ENCODE measurements at places on chromosomes 12 and 14. TPM values are rescaled to one million over a fixed set of nuclear protein-coding genes. Genes with fewer than 3 reads are reported as not detected.

The ADAMTS20 gene
- total RNA-seq = 0.31 TPM

The ESPL1 gene
- 0.53 TPM for total RNA-seq

The CLEC4D gene
- not detected for total RNA-seq

The NINJ2 gene
- total RNA-seq = 0.13 TPM

The DCN gene
- total RNA-seq = 356 TPM

GRCh38 chr12:132108211-132108832 lies 35.8 kb downstream of the DDX51 start:
- DNase-seq = no peak

DNA sequence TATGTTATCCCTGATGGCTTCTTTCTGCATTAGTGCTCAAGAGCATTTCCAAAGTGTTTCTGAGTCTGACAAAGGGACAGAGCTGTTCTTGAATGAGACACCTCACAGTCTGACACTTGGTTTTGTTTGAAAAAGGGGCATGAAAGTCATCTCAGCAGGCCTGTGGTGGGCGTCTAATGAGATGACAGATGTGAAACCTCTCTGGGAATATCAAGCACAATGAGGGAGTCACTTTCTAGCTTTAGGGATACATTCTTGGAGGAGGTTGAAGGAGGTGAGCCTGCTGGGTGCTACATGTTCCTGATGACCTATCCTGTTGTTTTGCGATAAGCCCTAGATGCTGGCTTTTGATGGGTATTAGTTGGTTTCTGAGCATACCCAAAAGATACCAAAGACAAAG lies 290.5 kb downstream of the NUAK1 start:
- no peak for DNase-seq

- DNase-seq = no peak
Measured at GRCh38 chr12:15770581-15770980, 18.6 kb downstream of the EPS8 start.

GRCh38 chr12:94193168-94193567 lies 44.8 kb downstream of the PLXNC1 start:
- DNase-seq = no peak

DNA sequence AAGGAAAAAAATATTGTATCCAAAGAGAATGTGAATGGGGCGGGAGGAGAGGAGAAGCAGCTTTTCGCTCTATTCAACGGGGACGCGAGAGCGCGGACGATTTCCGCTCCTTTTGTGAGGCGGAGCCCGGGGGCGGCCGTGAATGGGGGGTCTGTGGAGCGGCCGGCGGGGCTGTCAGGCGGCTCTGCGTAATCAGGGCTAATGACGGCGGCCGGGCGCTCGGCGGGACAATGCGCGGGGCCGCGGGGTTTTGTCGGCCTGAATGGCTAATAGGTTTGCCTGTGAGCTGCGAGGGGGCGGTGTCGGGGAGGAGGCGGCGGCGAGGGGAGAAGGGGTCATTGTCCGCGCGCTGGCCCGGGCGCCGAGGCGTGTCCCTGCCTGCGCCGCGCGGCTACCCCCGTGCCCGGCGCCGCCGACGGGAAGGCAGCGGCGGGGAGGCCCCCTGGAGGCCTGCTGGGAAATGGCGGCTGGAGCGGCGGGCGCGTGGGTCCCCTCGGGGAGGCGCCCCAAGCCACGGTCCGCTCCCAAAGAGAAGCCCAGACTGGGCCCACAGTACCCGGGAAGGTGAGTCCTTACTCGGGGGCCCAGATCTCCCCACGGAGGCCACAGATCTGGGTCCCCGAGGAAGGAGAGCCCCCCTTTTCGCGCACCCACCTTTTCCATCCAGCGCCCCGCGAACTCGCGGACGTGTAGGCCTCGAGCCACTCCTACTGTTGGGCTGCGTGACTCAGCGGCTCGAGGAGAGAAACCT lies 6.0 kb downstream of the SIX6 start:
- peak; percentile 47 for DNase-seq

- peak; percentile 76 for DNase-seq
Measured at GRCh38 chr14:34322940-34323418, 139.1 kb downstream of the SPTSSA start.

GRCh38 chr12:9464408-9464807 lies 143.3 kb downstream of the KLRB1 start:
- DNase-seq = no peak

DNA sequence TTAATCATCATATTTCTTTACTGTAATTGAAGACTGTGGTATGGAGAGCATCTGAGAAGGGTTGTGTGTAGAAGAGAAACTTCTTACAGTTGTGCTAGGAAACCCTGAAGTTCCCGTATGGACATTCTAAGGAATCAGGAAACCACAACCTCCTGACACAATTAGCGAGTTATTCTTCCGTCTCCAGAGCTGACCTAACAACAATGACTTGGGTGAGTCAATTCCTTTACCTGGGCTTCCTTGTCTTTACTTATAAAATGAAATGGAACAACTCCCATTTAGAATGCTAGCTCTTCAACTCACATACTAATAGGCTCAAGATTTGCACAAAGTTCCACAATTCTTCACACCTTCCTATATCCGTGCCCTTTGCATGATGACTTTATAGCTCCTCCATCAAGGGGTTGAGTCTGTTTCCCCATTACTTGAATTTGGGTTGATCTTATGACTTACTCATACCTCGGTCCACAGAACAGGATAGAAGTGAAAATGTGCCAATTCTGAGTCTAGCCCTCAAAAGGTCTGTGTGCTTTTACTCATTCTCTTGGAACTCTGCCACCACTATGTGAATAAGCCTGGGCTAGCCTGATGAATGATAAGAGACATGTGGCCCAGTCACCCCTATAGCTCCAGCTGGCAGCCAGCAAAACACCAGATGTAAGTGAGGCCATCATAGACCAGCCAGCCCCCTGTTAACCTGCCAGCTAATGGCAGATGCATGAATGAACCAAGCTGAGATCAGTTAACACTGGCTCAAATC lies 459.4 kb downstream of the ETNK1 start:
- DNase-seq = peak; percentile 9

- DNase-seq = no peak
Measured at GRCh38 chr14:53260928-53261327, 107.8 kb upstream of the DDHD1 start.

GRCh38 chr14:37622231-37622923 lies 26.9 kb downstream of the TTC6 start:
- no peak for DNase-seq

DNA sequence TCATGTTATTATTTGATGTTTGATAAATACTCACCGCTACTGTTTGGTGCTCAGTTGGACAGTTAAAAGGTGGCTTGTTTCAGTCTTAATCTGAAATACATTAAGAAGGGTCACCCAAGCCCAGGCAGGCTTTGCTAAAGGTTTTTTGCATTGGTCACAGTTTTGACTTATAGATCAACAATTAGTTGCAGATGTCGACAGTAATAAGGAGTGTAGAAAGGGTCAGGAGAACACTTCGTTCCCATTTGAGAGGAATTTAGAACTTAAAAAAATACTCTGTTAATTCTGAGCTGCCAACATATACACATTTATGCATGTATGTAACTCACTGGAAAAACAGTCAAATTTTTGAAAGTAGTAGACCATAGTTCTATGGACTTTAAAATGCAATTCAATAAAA lies 130.3 kb downstream of the TMEM30B start:
- no peak for DNase-seq

DNA sequence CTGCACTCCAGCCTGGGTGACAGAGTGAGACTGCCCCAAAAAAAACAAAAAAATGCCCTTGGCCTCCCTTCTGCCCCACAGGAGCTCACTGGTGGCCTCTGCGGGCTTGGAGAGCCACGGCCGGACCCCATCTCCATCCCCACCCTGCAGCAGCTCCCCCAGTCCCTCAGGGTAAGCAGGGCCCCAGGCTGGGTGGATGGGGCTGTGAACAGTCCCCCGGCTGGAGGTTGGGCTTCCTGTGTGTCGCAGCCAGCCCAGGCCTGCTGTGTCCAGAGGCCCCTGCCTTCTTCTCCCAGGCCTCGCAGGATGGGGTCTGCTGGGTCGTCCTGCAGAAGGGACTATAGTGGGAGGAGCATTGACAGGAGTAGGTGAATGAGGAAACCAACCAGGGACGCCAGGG lies 15.4 kb upstream of the PUS1 start:
- no peak for DNase-seq

DNA sequence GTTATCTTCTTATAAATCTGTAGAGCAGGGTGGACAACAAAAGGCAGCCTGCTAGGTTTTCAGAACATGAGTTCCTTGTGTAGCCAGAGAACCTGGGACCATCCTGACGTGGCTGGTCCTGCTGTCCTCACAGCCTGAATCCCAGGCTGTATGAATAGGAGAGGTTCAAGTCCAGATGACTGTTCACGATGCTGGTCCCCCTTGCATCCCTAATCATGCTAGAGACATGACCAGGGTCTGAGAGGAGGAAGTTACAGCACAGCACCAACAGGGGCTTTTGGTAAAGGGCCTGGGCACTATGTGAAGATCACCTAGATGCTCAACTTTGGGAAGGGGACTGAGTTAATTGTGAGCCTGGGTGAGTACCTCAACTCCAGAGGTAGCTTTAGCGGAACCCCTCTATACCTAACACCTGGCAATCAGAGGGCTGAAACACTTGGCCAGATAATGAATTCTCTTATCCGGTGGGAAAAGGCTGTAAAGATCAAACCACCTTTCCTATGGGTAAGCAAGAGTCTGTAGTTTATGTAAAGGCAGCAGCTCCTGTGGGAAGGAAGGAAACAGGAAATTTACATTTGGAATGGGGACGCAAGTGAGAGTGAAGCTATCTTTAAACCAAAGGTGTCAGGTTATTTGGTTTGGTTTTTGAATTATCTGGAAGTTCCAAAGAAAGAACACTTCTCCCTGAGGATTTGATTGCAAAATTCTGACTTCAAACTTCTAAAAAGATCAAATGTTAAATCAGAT lies 112.8 kb downstream of the DAD1 start:
- DNase-seq = no peak

- peak; percentile 0 for DNase-seq
Measured at GRCh38 chr12:85182699-85183098, 97.3 kb upstream of the ALX1 start.

GRCh38 chr14:22263961-22264360 lies 325.1 kb downstream of the DAD1 start:
- DNase-seq = no peak

- no peak for DNase-seq
Measured at GRCh38 chr12:94872971-94873733, 130.3 kb downstream of the NDUFA12 start.

DNA sequence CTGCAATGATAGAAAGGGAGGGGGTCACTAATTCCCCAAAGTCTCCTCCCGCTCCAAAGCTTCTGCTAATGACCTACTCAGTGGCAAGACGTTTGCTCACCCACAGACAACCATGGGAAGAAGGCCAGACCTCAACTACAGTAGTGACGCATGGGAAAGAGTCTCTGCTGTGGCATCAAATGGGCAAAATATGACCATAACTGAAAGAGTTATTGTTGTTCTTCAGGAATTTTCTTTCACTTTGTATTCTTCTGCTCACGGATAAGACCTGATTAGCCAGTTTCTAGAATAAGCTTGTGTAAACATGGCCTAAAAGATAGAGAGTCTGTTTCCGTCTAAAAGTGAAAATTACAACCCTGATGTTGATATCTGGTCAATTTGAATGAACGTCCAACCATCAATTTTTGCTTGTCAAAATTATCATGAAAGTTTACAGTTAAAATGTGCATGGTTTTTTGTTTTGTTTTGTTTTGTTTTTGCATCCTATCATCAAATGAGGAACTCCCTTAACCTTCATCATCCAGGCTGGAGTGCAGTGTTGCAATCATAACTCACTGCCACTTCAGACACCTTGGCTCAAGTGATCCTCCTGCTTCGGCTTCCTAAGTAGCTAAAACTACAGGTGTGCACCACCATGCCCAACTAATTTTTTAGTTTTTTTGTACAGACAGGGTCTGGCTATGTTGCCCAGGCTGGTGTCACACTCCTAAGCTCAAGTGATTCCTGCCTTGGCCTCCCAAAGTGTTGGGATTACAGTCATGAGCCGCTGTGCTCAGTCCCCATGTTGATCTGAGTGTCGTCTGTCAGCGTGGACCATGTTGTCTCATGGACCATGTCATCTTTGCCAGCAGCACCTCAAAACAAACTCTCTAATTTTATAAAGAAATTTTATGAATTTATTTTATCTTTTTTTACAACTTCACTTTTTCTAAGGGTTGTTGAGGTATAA lies 7.0 kb downstream of the KRT6B start:
- no peak for DNase-seq

DNA sequence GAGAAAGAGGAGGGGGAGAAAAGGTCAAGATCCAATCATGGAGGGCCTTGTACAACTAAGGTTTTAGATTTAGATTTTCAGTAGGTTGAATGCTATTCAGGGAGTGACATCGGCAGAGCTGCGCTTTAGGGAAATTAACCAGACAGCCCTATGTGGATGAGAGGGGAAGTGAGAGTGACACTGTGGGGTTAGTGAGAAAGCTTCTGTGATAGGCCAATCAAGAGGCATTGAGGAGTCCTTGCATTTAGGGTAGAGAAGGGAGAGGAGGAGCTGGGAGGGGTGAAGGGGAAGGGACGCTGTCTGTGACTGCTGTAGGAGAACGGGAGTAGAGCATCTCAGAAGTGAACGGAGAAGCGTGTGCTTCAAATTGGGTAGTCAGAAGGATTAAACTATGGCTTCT lies 3.4 kb downstream of the HSD17B6 start:
- DNase-seq = no peak

GRCh38 chr14:59776468-59776867 lies 94.1 kb downstream of the RTN1 start:
- DNase-seq = no peak

DNA sequence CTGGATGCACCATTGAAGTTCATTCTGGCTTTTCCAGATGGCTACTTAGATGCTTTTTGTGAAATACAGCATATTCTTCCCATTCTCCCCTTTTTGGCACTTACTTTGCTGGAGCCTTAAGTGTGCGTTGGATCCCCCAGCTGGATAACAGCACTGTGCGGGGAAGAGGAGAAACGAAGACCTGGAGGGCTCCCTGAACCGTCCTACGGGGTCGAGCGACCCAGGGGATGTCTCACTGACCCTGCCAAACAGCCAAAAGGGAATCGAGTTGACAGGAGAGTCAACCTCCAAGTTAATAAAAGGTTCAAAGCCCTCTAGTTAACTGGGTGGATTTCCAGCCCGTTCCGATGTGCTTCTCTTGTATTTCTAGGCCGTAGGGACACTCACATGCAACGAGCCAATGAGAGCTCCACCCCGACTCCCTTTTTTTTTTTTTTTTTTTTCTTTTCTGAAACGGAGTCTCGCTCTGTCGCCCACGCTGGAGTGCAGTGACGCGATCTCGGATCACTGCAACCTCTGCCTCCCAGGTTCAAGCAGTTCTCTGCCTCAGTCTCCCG lies 1.0 kb upstream of the CAMKK2 start:
- DNase-seq = no peak
